IMR-90 (cell line): ENCODE measurements at places on chromosomes 3 and 15. TPM values are rescaled to one million over a fixed set of nuclear protein-coding genes. Genes with fewer than 3 reads are reported as not detected.

Gene SLC27A2
- not detected in 2 replicates for polyA plus RNA-seq

Gene PSTPIP1
- polyA plus RNA-seq = 0.83 and 1.1 TPM in 2 replicates

Gene GOLGA8J
- polyA plus RNA-seq = not detected in 2 replicates

Gene AQP9
- polyA plus RNA-seq = not detected in 2 replicates

Gene COL6A5
- polyA plus RNA-seq = not detected in 2 replicates

Gene SENP7
- polyA plus RNA-seq = 4.4 and 5.5 TPM in 2 replicates

Gene FBN1
- polyA plus RNA-seq = 130 and 134 TPM in 2 replicates

GRCh38 chr3:4825436-4826236, 153.6 kb upstream of the BHLHE40 start:
- H3K4me1 ChIP-seq = peaks cover 5% of the 10 kb centered on the region
- DNase-seq = no peak
- H3K36me3 ChIP-seq = no peaks in the 10 kb centered on the region
- no peak overlapping the region for H3K27ac ChIP-seq
- H3K27me3 ChIP-seq = no peaks in the 10 kb centered on the region

- H3K36me3 ChIP-seq = peaks cover 3% of the 10 kb centered on the region; the same call in 1 of the 2 replicates
- H3K27me3 ChIP-seq = no peaks in the 10 kb centered on the region
- peaks cover 4% of the 10 kb centered on the region; the same call in 1 of the 2 replicates for H3K4me1 ChIP-seq
- H3K27ac ChIP-seq = no peak overlapping the region
- DNase-seq = no peak
- H3K4me3 ChIP-seq = no peak overlapping the region
These were observed 107.0 kb downstream of the EEFSEC start for GRCh38 chr3:128260275-128260674.

- H3K36me3 ChIP-seq = no peaks in the 10 kb centered on the region
- H3K4me1 ChIP-seq = no peaks in the 10 kb centered on the region
- peak overlapping the region; percentile 64; the same call in 1 of the 2 replicates for H3K27ac ChIP-seq
- H3K27me3 ChIP-seq = no peaks in the 10 kb centered on the region
These were observed 38.5 kb downstream of the C3orf62 start for GRCh38 chr3:49238274-49239127.

- no peaks in the 10 kb centered on the region for H3K36me3 ChIP-seq
- no peak overlapping the region for H3K4me3 ChIP-seq
- no peak for DNase-seq
- H3K27ac ChIP-seq = no peak overlapping the region
- no peaks in the 10 kb centered on the region for H3K4me1 ChIP-seq
These were observed 164.5 kb downstream of the EPHB1 start for GRCh38 chr3:134959516-134959915.

- H3K36me3 ChIP-seq = peaks cover 15% of the 10 kb centered on the region
- H3K27me3 ChIP-seq = no peaks in the 10 kb centered on the region
- peaks cover 4% of the 10 kb centered on the region for H3K4me1 ChIP-seq
- no peak overlapping the region for H3K27ac ChIP-seq
These were observed 12.4 kb downstream of the PCYT1A start for GRCh38 chr3:196275126-196275525.

DNA sequence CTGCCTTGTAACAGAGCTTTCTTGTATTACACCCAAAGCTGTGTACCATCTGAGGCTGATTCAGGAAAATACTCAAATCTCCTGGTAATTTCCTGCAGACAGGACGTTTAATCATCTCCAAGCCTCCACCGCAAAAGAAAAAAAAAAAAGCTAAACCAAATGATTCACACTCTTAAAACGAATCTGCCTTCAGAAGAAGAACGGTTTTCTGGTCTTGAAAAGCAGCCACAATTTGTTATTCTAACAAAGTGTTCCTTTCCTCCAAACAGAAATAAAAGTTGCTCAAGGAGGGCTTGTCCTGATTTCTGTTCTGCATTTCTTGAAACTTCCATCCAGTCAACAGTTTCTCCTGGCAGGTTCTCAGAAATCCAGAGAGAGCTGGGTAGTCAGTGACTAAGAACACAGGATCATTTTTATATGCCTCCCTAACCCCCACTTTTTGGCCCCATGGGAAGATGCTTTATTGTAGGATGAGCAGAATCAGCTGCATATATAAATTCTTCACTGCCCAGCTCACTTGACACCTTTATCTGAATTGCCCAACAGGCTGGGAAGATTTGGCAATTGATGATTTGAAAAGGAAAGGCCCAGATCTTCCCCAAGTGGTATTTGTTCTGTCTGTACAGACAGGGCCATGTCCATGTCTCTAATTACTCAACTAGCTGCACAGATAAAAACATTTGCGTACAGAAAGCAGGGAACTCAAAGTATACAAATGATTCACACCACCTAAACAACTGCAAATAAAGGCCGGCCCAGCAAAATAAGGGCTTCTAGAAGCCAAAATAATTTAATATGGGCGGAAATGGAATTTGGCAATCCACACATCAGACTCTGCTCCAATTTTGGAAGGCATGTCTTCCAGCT, 41.0 kb upstream of the PRICKLE2 start:
- H3K4me3 ChIP-seq = peak overlapping the region; percentile 81; the same call in 1 of the 2 replicates
- peaks cover 19% of the 10 kb centered on the region for H3K4me1 ChIP-seq
- H3K27me3 ChIP-seq = no peaks in the 10 kb centered on the region
- peak; percentile 94 for DNase-seq

DNA sequence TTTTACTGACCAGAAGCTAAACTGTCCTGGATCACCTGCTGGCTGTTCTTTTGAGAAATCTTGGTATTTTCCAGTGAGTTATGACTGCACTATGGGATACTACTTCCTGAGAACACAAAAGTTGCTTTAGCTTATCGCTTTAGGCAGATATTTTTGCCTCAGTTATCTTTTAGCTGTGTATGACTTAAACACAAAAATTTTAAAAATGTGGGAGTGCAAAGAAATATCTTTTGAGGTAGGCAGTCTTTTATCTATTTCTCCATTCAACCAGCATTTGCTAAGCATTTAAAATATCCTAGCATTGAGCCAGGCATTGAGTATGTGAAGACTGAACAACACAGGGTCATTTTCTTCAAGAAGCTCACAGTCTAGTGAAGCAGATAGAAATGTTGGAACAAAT, 981.9 kb downstream of the FHIT start:
- H3K36me3 ChIP-seq = no peaks in the 10 kb centered on the region
- DNase-seq = peak; percentile 11
- H3K4me3 ChIP-seq = no peak overlapping the region
- no peaks in the 10 kb centered on the region for H3K27me3 ChIP-seq
- no peak overlapping the region for H3K27ac ChIP-seq

- no peaks in the 10 kb centered on the region for H3K36me3 ChIP-seq
- H3K27me3 ChIP-seq = peaks cover 70% of the 10 kb centered on the region
- no peak overlapping the region for H3K27ac ChIP-seq
- no peak for DNase-seq
These were observed 71.7 kb downstream of the CYP19A1 start for GRCh38 chr15:51266656-51267050.

- no peak within 1 kb of the TSS for H3K4me3 ChIP-seq
- H3K27ac ChIP-seq = no peak within 1 kb of the TSS
- no peak for DNase-seq
- H3K36me3 ChIP-seq = no peaks in the 10 kb centered on the region
These were observed at the start of gene GCSAM for GRCh38 chr3:112132975-112133448. GCSAM (minus strand) TSS chr3:112133248; CDS start chr3:112133120, 128 bp downstream.

DNA sequence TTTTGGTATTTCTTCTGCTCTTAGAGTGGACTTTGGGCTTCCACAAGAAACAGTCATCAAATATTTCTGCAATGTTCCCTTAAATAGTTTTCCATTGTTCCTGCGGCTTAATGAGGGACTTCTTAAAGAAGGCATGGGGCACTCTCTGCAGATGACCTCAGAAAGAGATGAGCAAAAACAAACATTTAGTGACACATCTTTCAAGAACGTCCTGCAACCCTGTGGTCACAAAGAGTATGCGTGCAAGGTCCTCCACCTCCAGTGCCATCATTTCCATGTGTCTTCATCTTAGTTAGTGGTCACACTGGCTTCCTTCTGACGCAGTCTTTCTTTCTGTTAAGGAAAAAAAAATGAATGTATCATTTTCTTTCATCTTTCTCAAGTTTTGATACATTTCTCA, 56.2 kb downstream of the GREM1 start:
- no peak overlapping the region for H3K4me3 ChIP-seq
- DNase-seq = peak; percentile 98
- no peaks in the 10 kb centered on the region for H3K27me3 ChIP-seq
- peaks cover 10% of the 10 kb centered on the region for H3K36me3 ChIP-seq

GRCh38 chr3:98172621-98173020, 6.1 kb downstream of the OR5H15 start:
- H3K27ac ChIP-seq = no peak overlapping the region
- H3K36me3 ChIP-seq = no peaks in the 10 kb centered on the region
- DNase-seq = no peak
- H3K4me1 ChIP-seq = no peaks in the 10 kb centered on the region
- H3K4me3 ChIP-seq = no peak overlapping the region

DNA sequence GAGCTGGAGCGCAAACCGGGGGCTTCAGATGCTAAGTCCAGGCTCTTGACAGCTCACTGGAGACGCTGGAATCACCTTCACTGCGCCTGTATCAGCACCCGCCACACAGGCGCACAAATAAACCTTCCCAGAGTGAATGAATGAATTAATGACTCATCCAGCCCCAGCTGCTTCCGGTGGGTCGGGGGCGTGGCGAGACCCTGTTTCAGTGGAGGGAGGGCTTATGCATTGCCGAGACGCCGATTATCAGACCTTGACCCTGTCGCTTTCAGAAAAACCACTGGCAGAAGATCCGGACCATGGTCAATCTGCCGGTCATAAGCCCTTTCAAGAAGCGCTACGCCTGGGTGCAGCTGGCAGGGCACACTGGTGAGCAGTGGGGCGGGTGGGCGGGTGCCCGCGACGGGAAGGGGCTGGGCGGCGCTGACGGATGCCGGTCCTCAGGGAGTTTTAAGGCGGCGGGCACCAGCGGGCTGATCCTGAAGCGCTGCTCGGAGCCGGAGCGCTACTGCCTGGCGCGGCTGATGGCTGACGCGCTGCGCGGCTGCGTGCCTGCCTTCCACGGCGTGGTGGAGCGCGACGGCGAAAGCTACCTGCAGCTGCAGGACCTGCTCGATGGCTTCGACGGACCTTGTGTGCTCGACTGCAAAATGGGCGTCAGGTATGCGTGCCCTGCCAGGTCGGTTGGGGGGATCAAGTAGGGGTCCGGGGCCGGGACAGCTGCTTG, 7.7 kb downstream of the ITPKA start:
- H3K27me3 ChIP-seq = peaks cover 16% of the 10 kb centered on the region
- no peak overlapping the region for H3K27ac ChIP-seq
- peaks cover 2% of the 10 kb centered on the region; the same call in 1 of the 2 replicates for H3K4me1 ChIP-seq
- DNase-seq = peak; percentile 44

DNA sequence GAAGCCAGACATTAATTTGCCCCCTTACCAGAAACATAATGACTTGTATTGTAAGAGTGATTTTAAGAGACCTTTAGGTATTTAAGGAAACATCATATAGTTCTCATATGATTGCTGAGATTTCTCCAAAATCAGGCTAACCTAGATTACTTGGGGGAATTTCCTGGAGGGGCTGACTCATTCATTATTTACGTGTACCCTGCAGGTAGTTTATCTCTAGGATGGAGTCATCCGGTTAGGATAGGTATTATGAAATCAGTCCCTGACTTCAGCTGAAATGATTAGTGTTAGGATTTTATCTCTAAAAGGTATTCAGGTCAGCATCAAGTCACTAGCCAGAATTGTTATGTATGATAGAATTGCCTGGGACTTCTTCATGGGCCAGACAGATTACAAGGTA, 97.5 kb downstream of the TCF12 start:
- H3K4me3 ChIP-seq = no peak overlapping the region
- peaks cover 7% of the 10 kb centered on the region for H3K4me1 ChIP-seq
- H3K27ac ChIP-seq = no peak overlapping the region

- no peak overlapping the region for H3K4me3 ChIP-seq
- no peak overlapping the region for H3K27ac ChIP-seq
- no peaks in the 10 kb centered on the region for H3K27me3 ChIP-seq
- H3K36me3 ChIP-seq = no peaks in the 10 kb centered on the region
These were observed 21.9 kb downstream of the OSTN start for GRCh38 chr3:191220908-191221307.

GRCh38 chr3:177525987-177526712, 328.9 kb upstream of the TBL1XR1 start:
- DNase-seq = no peak
- H3K27me3 ChIP-seq = no peaks in the 10 kb centered on the region
- H3K4me3 ChIP-seq = no peak overlapping the region
- H3K27ac ChIP-seq = no peak overlapping the region

GRCh38 chr3:40116478-40117177, 192.9 kb upstream of the EIF1B start:
- H3K36me3 ChIP-seq = no peaks in the 10 kb centered on the region
- no peaks in the 10 kb centered on the region for H3K27me3 ChIP-seq
- H3K4me3 ChIP-seq = no peak overlapping the region
- H3K4me1 ChIP-seq = no peaks in the 10 kb centered on the region

DNA sequence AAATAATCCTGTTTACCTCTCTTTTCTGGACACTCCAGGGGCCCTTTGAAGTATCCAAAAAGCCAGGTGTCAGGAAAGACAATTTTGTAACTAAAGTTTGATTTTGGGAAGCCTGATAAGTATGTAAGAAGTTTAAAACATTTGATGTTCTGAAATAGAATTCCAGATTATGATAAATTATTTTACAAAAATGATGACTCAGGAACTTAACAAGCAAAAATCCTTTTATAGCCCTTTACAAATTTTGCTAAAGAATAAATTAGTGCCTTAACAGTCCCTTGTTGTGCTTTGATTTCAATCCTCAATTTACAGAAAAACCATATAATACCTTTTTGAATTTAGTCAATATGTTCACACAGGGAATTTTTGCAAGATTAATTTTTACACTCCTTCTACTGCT, 38.1 kb downstream of the IL1RAP start:
- DNase-seq = no peak
- no peak overlapping the region for H3K4me3 ChIP-seq

DNA sequence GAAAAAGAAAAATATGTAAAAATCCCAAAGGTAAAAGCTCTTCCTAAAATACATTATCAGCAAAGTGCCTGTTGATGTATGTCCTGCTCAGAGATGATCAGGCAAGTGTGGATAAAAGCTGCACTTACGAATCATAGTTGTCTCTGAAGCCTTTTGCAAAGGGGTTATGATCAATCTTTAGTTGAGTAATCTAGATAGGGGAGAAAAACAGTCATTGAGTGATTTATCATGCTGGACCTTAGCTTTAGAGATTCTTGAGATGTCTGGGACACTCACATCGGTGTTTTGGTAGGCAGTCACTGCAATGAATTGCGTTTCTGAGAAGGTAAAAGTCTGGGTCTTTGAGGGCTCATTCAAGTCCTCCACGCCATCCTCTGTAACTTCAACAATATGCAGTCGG, 3.7 kb downstream of the EOMES start:
- no peak overlapping the region for H3K4me3 ChIP-seq
- H3K36me3 ChIP-seq = no peaks in the 10 kb centered on the region
- H3K4me1 ChIP-seq = peaks cover 8% of the 10 kb centered on the region; the same call in 1 of the 2 replicates
